ENCODE measurements at places on chromosomes 3 and 15. TPM values are rescaled to one million over a fixed set of nuclear protein-coding genes. Genes with fewer than 3 reads are reported as not detected.

DNA sequence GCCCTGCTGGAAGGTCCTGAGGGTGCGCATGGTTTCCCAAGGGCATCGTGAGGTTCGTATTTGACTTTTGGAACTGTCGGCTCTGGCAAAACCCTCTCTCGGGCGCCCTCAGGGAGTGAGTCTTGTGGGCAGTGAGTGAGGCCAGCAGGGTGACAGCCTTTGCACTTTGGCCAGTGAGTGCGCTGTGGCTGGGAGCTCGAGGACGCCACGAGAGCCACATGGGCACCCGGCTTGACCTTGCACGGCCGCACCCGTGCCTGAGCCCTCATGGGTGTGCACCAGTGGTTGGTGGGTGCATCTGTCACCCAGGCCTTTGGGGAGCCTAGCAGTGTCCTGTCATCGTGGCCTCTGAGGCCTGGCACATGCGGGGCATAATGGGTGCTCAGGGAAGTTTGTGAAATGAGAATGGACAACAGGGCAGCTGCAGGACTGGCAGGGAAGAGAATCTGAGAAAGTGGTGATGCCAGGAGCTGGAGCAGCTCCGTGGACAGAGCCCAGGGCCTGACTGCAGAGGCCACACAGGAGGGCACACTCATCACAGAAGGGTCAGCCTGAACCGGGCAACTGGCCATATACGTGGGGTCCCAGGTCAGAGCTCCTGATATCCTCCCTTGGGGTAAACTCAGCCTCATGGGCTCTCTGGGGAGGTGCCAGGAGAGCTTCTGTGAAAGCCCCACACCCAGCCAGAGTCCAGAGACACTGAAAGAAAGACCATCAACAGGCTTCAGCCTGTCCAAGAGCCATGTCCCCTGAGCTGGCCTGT is 30.4 kb upstream of the SNRPA1 start:
- DNase-seq: no peak

DNA sequence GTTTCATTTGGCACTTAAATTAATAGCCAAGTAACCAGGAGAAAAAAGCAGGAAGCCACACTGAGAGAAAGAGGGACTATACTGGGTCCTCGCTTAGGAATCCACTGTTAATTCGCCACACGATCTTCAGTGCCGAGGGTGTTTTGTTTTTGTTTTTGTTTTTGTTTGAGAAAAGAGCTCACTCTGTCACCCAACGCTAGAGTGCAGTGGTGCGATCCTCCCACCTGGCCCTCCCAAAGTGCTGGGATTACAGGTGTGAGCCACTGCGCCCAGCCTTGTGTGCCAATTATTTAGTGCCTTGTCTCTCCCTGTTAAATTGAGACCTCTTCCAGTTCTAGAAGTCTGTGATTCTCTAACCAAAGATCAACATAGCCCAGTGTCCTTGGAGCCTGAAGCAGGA is 53.8 kb upstream of the TPM1 start:
- no peak for DNase-seq

GRCh38 chr3:153756816-153757215 is 364.4 kb upstream of the ARHGEF26 start:
- DNase-seq: no peak

DNA sequence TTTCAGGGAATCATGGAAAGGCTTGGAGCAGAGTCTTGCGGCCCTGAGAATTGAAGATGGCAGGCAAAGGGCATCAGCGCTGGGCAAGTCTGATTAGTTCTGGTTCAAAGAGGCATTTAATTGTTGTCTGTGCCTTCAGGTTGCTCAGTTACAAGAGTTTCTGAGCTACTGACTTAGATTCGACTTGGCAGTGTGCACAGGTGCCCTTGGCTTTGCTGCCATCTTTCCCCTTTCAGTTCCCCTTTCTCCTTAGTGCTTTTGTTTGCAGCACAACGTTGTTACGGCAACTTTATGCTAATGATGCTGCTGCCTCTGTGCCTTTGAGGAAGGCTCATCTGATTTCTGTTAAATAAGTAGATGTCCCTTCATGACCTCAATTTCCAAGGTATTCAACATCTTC is 12.5 kb downstream of the P2RY14 start:
- DNase-seq: no peak

The CA12 gene
- 11.0 TPM for total RNA-seq
